ENCODE measurements at places on chromosomes 2 and 18.

GRCh38 chr2:189347540-189347939, 93.7 kb upstream of the WDR75 start:
- peak; percentile 75 for DNase-seq

DNA sequence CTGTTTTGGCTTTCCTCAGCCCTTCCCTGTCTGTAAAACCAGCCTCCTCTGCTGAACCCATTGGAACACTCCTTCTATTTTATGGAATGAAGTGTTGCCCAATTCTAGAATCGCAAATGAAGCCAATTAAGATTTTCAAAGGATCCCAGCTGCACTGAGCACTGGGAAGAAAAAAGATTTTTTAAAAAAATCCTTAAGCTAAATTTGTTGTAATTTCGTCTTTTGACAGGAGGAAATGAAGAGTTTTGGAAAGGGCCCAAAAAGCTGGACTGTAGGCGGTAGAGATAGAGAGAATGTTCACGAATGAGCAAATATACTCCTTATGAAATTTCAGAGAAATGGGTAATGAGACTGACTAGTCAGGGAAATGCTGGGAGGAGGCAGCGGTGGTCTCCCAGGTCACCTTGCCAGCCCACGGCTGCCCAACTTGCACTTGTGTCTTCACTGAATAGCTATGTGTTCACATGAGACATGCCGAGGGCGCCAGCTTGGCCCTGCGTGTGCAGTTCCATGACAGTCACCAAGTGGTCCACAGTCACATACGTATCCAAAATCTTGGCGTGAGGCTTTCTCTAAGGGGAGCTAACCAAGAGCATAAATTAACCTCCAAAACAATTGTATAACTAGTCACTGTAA, 69.9 kb downstream of the SGPP2 start:
- no peak for DNase-seq

- DNase-seq: no peak
Observed at GRCh38 chr2:122255924-122256323, 500.5 kb downstream of the TSN start.

GRCh38 chr2:67802824-67803223, 260.0 kb downstream of the C1D start:
- DNase-seq: no peak

GRCh38 chr2:86223140-86223926, 24.1 kb downstream of the MRPL35 start:
- no peak for DNase-seq

DNA sequence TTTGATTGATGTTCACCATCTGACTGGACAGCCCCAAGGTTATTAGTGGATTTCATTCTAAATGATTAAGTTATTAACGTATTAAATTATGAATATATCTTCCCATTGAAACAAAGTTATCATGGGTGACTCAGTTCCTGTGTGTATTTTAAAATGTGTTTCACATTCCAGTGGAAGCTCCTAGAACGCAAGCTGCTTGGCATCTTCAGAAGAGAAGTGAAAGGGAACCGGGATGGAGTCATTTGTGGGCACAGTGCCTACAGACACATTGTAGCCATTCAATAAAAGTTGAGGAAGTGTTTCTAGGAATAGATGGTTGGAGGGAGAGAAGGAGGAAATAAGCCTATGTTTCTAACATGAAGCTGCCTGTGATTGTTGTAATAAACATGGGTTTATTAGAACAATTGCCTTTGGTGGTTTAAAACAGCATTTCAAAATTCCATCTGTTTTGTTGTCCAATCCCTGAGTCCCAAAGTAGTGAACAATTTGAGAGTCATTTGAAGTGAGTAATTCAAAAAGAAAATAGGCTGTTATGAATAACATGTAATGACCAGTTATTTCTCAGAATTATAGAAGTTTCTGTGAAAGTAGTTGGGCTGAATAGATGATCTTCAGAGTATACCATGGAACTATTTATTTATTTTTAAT, 143.5 kb downstream of the PKP4 start:
- DNase-seq: no peak

GRCh38 chr18:22309191-22309590, 108.5 kb downstream of the CTAGE1 start:
- DNase-seq: no peak

GRCh38 chr2:120323807-120324399, 22.0 kb upstream of the INHBB start:
- DNase-seq: no peak

GRCh38 chr2:53886406-53887280, 26.9 kb upstream of the GPR75 start:
- no peak for DNase-seq

GRCh38 chr2:234969306-234970098, 17.7 kb downstream of the SH3BP4 start:
- no peak for DNase-seq

GRCh38 chr18:54684784-54685183, 93.7 kb downstream of the DYNAP start:
- no peak for DNase-seq

DNA sequence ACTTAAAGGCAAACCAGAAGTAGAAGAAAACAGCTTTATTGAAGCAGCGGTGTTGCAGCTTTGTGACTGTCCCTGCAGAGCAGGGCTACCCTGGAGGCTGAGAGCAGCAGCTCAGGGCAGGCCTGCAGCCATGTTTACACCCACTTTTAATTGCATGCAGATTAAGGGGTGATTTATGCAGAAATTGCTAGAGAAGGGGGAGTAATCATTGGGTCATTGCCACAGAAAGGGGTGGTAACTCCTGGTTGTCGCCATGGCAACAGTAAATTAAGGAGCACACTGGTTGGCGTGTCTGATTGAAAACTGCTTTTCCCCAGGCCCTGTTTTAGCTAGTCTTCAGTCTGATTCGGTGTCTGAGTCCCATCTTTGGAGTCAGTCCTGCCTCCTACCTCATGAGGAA, 195.4 kb upstream of the HDAC4 start:
- no peak for DNase-seq

DNA sequence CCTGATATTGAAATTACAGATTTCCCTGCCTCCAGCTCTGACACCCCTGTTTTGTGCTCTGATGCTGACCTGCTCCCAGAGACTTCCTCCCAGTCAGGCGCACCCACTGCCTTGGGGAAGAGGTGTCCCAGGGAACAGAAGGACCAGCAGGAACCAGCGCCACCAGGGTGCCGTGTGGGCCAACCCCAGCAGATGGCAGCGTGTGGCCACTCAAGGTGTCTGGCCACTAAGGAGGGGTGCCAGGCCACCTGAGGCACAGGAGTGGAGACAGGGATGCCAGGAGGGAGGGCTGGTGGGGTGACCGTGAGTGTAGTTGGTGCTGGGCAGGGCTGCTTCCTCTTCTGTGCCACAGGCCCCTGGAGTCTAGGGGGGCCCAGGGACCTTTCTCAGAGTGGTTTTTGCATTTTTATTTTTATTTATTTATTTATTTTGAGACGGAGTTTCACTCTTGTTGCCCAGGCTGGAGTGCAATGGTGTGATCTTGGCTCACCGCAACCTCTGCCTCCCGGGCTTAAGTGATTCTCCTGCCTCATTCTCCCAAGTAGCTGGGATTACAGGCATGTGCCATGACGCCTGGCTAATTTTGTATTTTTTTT, 56.0 kb downstream of the TEX44 start:
- no peak for DNase-seq

DNA sequence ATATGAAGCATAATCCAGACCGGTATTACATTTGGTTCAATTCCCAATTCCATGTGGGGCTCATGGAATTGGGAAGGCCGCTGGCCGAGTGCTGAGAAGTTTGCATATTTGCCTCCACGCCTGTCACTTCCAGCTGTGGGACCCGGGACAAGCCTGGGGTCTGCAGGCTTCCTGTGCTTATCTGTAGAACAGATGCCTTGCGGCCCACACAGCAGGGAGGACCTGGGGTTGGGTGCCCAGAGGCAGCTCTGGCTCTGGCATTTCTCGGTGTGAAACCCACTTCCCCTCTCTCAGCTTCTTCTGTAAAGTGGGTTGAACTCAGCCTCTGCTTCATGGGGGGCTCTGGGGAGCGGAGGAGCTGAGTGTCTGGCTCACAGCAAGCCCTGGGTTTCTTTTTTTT, 97.9 kb downstream of the SH3BP4 start:
- no peak for DNase-seq

DNA sequence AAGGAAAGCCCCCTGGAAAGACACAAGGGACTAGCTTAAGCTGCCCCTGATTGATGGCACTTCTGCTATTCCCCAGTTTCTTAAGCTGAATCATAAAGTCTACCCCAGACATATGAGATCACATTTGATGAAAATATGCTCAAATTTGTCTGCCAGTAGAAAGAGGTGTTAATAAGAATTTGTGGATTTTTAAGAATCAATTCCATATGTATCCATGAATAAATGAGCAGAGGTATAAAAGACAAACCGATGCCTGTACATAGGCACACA, 119.9 kb downstream of the CCBE1 start:
- no peak for DNase-seq

- DNase-seq: no peak
Observed at GRCh38 chr18:58438161-58438957, 190.5 kb downstream of the ALPK2 start.

- DNase-seq: no peak
Observed at GRCh38 chr2:120141300-120142069, 81.7 kb downstream of the TMEM185B start.

DNA sequence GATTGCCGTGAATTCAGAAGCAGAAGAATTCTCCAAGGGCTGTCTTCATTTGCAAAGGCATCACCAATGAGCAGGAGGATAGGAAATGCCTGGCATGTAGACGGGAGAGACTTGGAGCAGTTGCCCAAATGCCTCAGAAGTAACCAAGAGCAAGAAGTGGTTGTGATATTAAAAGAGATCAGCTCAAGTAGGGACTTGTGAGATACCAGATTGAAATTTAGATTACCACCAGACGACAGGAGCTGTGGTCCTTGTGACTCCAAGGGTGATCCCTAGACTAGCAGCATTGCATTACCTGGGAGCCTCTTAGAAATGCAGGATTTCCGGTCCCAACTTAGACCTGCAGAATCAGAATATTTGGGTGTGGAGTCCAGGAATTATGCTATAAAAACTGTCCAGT, 228.6 kb upstream of the EPAS1 start:
- no peak for DNase-seq

DNA sequence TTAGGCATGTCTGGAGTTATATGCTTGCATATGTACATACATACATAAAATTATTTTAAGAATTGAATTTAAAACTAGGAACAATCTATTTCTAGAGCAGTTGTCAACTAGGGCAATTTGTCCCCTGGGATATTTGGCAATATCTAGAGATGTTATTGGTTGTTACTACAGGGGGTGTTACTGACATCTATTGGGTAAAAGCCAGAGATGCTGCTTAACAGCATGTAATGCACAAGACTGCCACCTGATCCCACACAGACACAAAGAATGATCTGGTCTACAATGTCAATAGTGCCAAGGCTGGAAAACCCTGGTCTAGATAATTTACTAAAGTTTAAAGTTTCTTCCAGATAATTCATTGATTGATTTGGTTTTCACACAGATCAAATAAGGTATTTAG, 185.3 kb downstream of the NYAP2 start:
- DNase-seq: no peak

DNA sequence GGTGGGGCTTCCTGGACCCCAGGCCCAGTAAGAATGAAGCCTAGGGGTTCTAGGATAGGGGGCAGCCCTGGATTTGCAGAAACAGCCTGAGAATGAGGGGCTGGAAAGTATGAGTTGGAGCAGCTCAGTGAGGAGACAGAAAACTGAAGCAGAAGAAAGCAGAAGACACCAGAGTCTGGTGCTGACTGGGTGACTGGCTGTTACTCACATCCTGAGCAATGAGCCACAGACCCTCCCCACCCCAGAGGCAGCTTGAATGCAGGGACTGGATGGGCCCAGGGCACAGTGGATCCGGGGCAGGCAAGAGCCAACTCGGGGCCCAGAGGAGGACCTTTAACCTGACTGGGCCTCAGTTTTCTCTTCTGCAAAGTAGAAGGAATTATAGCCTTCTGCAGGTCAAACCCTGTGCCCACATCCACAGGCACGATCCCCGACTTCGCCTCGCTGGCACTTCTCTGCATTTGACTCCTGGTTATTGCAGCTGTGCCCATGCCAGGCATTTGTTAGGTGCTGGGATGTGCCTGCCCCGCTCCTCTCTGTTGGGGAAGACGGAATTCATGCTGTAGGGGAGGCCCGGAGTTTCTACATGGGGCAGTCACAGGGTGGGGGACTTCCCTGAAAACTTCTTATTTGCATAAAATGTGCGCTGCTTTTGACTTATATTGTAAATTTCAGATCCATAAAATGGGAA, 8.5 kb downstream of the STEAP3 start:
- no peak for DNase-seq

DNA sequence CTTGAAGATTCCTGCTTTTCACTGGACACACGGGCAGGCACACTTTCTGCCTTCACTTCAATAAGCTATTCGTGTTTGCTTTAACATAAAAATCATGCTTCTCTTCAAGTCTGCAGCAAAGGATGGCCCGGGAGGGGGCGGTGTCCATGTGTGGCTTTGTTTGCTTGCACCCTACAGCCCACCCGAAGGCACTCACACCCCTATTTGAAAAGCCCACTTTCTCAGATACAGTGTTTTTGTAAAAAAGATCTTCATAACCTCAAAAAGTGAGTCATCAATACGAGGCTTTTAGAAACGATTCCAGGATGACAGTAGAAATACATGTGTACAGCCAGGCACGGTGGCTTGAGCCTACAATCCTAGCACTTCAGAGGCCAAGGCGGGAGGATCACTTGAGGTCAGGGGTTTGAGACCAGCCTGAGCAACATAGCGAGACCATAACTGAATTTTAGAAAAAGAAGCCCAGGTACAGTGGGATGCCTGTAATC, 36.5 kb upstream of the HPCAL1 start:
- no peak for DNase-seq

DNA sequence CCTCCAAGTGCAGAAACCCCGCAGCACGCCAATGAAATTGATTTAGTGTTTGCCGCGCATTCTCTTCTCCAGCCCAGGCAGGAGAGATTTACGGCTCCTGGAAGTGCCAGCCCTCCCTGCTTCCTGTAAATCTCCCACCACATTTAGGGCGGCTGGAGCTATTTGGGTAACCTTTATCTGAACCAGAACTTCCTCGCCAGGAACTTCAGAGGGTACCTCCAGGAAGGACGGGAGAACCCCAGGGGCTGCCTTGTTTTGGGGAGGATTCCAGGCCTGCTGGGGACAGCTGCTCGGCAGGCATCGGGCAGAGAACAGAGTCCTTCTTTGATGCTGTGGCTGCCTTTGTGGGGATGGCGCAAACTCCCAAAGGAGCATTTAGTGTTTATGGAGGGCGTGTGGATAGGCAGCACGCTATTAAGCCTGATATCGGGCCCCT, 122.0 kb upstream of the MYCN start:
- no peak for DNase-seq

GRCh38 chr2:15627817-15628684, 36.4 kb downstream of the DDX1 start:
- DNase-seq: no peak

GRCh38 chr2:58633613-58634365, 392.7 kb upstream of the FANCL start:
- DNase-seq: no peak

GRCh38 chr2:15973481-15974401, 33.4 kb downstream of the MYCN start:
- no peak for DNase-seq

Data from DMS 273 treated with DMSO at 0.1 percent for 48 hours (cell line).